ENCODE measurements at places on chromosomes 6 and 20.
A peak's percentile ranks its signal among the peaks of the same experiment; 100 is the strongest.

- no peak for DNase-seq
These were observed 63.4 kb upstream of the ENPP5 start for GRCh38 chr6:46234156-46234556.

DNA sequence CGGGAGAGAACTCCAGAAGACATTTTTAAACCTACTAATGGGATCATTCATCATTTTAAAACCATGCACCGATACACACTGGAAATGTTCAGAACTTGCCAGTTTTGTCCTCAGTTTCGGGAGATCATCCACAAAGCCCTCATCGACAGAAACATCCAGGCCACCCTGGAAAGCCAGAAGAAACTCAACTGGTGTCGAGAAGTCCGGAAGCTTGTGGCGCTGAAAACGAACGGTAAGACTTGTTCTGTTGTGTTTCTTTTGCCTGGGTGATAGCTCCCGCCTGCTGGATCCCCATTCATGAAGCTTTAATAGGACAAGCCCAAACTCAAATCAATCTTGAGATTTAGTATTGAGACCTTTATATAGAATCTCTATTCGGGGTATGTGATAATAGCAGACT lies 4.2 kb downstream of the TNFAIP3 start:
- DNase-seq: no peak

- DNase-seq: no peak
These were observed 220.7 kb upstream of the NOX3 start for GRCh38 chr6:155676346-155676745.

DNA sequence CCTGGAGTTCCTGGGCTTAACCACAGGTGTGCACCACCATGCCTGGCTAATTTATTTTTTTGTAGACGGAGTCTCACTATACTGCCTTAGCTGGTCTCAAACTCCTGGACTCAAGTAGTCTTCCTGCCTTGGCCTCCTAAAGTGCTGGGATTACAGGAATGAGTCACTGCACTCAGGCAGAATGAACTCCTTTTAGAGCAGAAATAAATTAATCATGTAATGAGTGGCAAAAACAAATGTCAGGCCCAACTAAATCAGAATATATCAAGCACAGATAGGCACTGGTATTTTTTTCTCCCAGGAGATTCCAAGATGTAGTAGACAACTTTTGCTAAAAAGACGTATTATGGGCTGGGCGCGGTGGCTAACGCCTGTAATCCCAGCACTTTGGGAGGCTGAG lies 2.6 kb downstream of the RPS10 start:
- no peak for DNase-seq

- DNase-seq: peak; percentile 79
These were observed 84.3 kb upstream of the RALY start for GRCh38 chr20:33909331-33909921.

GRCh38 chr6:72245565-72245964 lies 359.2 kb downstream of the RIMS1 start:
- no peak for DNase-seq

DNA sequence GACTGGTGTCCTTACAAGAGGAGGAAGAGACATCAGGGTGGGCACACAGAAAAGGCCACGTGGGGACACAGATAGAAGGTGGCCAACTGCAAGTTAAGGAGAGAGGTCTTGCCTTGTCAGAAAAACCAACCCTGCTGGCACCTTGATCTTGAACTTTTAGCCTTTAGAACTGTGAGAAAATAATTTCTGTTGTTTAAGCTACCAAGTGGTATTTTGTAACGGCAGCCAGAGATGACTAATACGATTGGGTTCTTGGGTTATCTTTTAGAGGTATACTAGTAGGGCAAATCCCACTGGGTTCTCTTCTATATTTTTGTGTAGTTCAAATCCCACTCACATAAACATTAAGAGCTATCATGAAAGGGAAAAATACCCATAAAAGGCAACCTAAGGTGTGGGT lies 31.9 kb upstream of the ZBTB24 start:
- DNase-seq: no peak

GRCh38 chr6:157339432-157339831 lies 16.1 kb upstream of the TMEM242 start:
- no peak for DNase-seq

DNA sequence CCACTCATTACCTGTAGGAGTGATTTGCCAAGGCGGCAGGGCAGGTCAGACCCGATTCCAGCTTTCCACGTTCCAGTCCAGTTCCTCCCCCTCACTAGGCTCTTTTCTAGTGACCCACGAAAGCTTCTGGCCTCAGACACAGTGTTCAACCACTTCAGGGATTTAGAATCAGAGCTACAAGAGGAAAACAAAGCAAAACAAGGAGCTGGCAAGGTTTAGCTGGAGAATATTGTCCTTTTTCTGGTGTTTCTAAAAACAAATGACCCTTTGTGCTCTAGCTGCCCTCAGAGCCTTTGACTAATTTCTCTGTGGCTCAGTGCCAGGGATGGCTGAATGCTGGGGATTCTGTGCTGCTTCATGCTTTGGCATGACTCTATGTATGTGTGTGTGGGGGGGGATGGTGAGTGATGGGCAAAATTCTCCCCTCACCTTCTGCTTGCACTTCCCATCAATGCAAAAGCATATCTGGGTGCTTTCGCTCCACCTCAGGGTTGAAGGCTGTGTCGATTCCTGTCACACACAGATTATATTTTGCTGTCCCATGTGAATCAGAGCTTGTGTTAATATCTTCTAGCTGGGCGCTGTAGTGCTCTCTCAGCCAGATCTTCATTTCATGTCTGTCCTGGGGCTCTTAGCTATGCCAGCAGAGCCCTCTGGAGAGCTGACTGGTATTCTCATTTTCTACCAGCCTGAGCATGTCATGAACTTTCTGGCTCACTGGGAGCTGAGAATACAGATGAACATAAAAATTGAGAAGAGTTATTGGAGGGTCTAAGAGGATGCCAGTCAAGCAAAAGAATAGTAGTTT lies 19.3 kb upstream of the NEDD9 start:
- DNase-seq: no peak

- DNase-seq: peak; percentile 81
These were observed 13.8 kb upstream of the PTPRA start for GRCh38 chr20:2859330-2860121.

DNA sequence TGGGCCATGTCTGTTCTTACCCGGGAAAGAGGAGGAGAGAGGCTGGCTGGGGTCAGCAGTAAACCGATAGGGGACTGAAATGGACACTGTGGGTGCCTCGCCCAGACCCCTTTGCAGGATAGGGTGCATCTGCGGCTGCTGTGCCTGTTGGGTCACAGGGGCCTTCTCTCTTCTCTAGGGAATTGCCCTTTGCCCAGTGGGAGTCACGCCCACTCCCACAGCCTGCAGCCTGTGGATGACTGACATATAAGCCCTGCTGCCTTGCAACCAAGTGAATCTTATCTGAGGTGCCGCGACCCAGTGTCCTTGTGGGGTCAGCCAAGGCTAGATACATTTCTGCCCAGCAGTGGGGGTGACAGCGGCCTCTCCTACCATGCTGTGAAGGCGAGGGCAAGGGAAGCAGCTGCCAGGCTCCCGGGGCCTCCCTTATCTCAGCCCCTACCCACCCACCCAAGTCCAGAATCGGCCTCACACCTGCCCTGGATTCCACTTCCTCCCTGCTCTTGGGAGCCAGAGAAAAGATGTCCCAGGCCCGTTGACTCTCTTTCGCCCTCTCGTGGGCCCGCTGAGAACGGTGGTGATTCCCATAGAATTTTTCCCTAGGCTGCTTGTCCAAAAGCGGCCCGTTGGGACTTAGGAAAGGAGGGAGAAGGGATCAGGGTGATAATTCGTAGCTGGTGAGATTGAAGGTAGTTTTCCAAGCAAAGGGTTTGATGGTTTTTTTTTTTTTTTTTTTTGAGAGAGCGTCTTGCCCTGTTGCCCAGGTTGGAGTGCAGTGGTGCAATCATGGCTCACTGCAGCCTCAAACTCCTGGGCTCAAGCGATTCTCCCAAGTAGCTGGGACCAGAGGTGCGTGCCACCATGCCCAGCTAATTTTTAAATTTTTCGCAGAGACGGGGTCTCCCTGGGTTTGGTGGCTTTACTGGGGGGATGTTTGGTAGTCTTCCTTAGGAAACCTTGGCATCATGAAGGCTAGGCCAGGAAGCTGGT lies 76.4 kb upstream of the RNF24 start:
- DNase-seq: no peak

- DNase-seq: no peak
These were observed 28.5 kb upstream of the SNRPB2 start for GRCh38 chr20:16701296-16701695.

GRCh38 chr20:38290829-38291814 lies 12.8 kb upstream of the BPI start:
- no peak for DNase-seq

DNA sequence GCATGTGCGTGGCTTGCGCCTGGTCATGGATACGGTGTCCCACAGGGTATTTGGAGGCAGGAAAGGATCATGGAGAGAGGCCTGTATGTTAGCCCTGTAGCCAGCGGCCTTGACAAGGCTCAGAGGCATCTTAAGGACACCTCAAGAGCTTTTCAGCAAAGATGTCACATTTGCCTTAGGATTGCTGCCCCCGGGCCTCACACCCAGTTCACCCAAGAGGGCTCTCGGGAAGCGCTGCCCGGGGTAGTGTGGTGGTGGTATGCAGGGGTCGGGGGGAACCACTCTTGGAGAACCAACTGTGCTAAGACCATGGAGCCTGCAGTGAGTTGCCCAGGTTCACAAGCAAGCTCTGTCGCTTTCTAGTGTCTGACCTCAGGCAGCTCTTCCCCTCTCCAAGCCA lies 36.9 kb upstream of the VSTM2L start:
- no peak for DNase-seq

GRCh38 chr20:37276494-37277252 lies 12.8 kb upstream of the MANBAL start:
- DNase-seq: peak; percentile 35

- DNase-seq: no peak
These were observed 395.4 kb downstream of the ARHGAP18 start for GRCh38 chr6:129314575-129314974.

DNA sequence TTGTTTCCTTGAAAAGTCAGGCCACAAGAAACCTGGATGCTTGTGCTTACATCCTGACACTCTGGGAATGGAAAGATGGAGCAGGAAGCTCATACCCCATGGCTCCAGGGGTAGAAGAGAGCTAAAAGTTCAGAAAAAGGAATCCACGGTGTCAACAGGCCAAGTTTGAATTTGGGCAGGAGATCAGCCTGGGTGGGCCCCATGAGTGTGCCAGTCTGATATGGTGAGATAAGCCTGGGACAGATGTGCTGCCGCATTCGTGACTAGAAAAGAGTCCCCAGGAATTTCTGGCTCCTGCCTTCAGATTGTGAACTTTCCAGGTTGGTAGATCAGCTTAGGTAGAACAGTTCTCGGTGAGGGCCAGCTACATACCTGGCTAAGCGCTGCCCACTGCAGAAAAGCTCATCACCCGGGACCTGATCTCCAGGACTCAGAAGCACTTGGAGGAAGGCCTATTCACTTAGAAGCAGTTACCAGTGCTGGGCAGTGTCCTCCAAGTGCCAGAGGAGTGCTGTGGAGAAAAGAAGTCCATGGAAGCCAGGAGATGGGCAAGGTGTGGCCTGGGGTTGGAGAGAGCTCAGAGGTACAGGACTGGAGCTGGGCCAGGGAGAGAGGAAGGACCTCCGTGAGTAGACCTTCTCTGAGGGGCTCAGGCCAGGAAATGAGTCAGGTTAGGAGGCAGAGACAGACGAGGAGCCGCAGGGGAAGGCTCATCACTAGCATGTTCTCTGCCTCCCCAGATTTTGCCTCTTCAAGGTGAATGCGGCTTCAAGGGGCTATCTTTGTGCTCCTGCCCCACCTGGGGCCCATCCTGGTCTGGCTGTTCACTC lies at the start of gene TSPO2:
TSPO2 (plus strand) TSS at position 242 of the 830 bp plus-strand sequence; CDS start at position 761, 519 bp downstream.
- DNase-seq: no peak

DNA sequence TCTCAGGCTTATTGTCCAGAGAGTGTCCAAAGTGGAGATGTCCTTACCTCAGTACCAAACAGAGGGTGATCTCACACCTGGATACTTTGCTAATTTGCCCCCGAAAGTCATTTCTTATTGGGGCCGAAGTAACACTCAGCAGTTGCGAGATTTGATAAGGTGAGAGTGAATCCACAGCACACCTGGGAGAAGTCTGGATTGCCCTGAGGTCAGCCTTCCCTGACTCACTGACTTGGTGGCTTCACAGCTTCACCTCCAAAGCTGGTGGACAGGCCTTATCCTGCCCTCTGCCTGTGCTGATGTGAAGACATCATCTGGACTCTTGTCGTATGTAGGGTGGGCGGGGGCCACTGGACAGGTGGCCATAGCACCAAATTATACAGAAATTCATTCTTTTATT lies 101.9 kb upstream of the ARMC2 start:
- no peak for DNase-seq

GRCh38 chr6:31575335-31575901 lies at the start of gene TNF:
TSS of gene TNF (plus strand) at chr6:31575565. CDS start at chr6:31575742, 177 bp downstream.
- no peak for DNase-seq

- no peak for DNase-seq
These were observed 1.1 kb upstream of the TAF8 start for GRCh38 chr6:42049116-42049809.

DNA sequence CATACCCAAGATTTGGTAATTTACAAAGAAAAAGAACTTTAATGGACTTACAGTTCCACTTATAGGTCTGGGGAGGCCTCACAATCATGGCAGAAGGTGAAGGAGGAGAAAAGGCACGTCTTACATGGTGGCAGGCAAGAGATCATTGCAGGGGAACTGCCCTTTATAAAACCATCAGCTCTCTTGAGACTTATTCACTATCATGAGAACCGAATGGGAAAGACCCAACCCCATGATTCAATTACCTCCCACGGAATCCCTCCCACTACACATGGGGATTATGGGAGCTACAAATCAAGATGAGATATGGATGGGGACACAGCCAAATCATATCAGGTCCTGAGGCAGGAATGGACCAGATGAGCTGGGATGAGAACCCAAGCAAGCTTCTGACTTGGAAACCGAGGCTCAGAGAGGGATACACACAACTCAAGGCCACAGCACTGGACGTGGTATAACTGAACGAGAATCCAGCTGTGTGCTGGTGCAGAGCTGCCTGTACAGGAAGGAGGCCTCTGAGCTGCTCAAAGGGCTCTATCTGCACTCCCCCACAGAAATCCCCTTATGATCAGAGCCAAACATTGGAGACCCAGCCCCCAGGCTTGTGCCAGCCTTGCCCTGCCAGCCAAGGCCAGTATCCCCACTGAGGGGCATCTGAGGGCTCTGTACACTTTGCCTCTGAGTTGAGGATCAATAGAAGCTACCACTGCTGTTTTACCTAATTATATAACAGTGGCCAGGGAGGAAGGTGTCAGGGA lies 137.8 kb downstream of the CEBPB start:
- DNase-seq: no peak

GRCh38 chr6:46848684-46849360 lies 55.6 kb downstream of the MEP1A start:
- peak; percentile 7 for DNase-seq

DNA sequence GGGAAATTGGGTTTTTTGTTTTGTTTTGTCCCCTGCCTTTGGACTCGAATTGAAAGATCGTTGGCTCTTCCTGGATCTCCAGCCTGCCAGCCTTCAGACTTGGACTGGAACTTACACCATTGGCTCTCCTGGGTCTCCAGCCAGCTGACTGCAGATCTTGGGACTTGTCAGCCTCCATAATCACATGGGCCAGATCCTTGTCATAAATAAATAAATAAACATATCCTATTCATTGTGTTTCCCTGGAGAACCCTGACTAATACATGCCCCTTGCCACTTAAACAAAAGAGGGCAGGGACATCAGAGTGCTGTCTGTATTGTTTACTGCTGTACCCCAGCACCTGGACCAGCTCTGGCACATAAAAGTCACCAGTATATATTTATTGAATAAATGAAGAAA lies 101.5 kb downstream of the CAP2 start:
- DNase-seq: no peak
